Retina (tissue), 1 donor: ENCODE measurements at places on chromosomes 16 and 17.

DNA sequence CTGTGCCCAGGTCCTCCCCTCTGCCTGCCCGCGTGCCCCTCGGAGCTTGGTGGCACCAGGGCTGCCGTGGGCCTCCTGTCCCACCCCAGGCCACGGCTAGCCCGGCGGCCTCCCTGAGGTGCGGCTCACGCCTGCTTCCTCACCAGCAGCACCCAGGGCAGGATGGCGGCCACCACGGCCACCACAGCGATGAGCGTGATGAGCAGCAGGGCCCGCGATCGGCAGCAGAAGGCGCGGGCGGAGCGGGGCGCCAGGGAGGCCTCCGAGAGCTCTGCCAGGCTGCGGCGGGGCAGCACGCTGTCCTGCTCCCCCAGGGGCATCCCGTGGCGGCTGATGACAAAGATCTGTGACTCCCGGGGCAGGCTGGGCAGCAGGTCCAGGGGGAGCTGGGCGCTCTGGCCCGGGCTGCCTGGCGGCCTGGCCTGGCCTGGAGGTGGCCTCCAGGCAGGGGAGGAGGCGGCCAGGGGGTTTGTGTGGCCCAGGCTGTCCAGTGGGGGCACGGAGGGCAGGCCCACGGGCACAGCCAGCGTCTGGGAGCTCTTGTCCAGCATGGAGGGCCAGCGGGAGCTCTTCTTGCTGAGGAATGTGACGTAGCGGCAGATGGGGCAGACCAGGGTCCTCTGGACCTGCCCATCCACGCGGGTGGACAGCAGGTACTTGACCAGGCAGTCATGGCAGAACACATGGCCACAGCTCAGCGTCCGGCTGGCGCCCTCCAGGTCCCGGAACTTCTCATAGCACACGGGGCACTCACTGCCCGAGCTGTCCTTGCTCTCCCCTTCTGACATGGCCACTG lies 4.8 kb downstream of the RNF222 start:
- no peak for DNase-seq

GRCh38 chr17:3535253-3535995 lies 22.2 kb downstream of the TRPV3 start:
- peak; percentile 92 for DNase-seq

GRCh38 chr17:61770043-61770442 lies 93.3 kb downstream of the BRIP1 start:
- DNase-seq = no peak

DNA sequence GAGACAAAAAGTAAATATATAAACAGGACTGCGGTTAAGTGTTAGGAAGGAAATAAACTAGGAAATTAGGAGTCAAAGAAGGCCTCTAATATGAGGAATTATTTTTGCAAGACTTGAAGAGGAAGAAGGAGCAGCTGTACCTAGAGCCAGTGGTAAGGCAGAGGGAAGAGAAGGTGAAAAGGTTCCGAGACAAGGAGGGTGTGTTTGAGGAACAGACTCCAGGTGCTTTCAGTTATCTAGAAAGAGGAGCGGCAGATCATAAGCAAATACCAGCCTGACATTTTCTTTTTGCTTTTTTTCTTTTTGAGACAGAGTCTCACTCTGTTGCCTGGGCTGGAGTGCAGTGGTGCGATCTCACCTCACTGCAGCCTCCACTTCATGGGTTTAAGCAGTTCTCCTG lies 61.0 kb downstream of the CHD9 start:
- DNase-seq = no peak

GRCh38 chr17:70100983-70101382 lies 26.0 kb downstream of the KCNJ16 start:
- no peak for DNase-seq

DNA sequence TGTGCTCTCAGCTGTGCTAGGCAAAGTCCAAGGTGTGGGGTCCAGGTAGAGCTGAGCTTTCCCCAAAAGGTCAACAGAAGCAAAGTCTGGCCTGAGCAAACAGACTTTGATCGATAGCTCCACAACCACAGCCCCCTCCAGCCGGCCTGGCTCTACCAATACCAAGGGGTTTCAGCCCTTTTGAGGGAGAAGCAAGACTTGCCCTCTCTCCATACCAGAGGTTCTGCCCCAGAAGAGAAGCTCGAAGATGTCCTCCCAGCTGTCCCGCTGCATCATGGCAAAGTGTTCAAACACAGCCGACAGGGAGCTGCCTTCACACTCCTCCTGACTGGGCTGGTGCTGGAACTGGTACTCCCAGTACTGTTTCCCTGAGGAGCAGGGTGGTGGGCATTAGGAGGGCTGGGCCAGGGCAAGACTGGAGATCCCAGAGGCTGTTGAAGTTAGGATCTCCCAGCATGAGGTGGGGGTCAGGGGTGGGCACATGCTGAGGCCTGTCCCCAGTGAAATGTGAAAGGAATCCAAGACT lies 1.7 kb downstream of the VTN start:
- DNase-seq = no peak

GRCh38 chr16:26457095-26457494 lies 609.6 kb upstream of the C16orf82 start:
- no peak for DNase-seq

DNA sequence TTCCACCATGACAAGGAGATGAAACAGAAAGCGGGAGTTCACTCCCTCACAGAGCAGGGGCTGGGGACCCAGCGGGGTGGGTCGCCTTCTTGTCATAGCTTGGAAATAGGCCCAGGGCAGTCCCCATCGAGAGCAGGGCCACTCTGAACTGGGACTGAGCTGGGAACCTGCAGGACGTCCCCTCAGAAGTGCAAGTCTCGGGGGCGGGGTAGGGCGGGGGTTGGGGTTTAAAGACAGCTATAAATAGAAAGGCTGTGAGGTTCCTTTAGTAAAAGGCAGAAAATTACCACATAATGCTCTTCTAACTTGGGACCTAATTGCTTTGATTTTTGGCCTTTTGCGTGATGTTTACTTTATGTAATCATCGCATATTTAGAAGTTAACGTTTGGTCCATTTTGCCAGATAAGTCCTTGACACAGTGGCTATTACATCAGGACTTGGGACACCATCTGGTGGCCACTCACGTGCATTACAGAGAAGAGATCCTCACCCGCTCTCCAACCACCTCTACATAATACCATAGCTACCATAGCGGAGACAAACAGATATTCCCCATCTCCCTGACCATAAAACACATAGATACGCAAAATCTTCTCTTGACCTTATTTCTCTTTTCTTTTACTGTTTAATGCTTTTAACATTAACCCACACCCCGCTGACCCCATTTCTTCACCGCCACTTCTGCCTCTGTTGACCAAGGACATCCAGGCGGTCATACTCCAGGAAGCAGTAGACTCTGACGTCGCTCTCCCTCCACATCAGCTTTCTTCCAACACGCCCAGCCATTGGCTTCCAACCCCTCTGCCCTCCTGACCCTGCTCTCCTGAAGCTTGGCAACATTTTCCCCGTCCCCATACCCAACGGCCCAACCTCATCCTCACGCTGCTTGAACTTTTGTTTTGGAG lies 27.5 kb upstream of the PIK3R6 start:
- peak; percentile 72 for DNase-seq

DNA sequence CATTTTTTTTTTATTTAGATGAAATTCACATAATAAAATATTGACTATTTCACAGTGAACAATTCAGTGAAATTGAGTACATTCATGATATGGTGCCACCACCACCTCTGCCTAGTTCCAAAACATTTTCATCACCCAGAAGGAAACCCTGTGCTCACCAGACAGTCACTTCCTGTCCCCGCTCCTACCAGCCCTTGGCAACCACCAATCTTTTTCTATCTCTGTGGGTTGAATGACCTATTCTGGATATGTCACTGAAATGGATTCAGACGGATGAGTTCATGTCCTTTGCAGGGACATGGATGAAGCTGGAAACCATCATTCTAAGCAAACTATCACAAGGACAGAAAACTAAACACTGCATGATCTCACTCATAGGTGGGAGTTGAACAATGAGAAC lies 40.5 kb downstream of the ATP2C2 start:
- no peak for DNase-seq

- no peak for DNase-seq
Measured at GRCh38 chr16:56711862-56712261, 18.1 kb upstream of the NUP93 start.

- DNase-seq = peak; percentile 29
Measured at GRCh38 chr17:50328363-50329325, 17.3 kb upstream of the XYLT2 start.

- DNase-seq = no peak
Measured at GRCh38 chr16:920051-920681, 50.6 kb downstream of the LMF1 start.

GRCh38 chr16:31351942-31352325 lies 3.0 kb upstream of the ITGAX start:
- no peak for DNase-seq

- DNase-seq = no peak
Measured at GRCh38 chr16:13118091-13118490, 216.7 kb downstream of the SHISA9 start.

GRCh38 chr17:51259564-51260236 lies at the start of gene MBTD1:
Gene MBTD1 (minus strand): TSS chr17:51260049. CDS start chr17:51225161, 34,888 bp downstream.
- DNase-seq = peak; percentile 99

- peak; percentile 68 for DNase-seq
Measured at GRCh38 chr16:50862818-50863643, 121.1 kb downstream of the CYLD start.
